Posterior vena cava (tissue), 2 donors: ENCODE measurements at places on chromosomes 11 and 22. TPM values are rescaled to one million over a fixed set of nuclear protein-coding genes. Genes with fewer than 3 reads are reported as not detected.

The EHBP1L1 gene
- total RNA-seq: 190 TPM

The PTPRCAP gene
- total RNA-seq: 2.5 TPM

The CRYAB gene
- 527 TPM for total RNA-seq

The CENPM gene
- not detected for total RNA-seq

The LGALS12 gene
- total RNA-seq: 1.1 TPM

The MGAT3 gene
- total RNA-seq: 2.3 TPM

The WNT7B gene
- not detected for total RNA-seq

The IFITM2 gene
- total RNA-seq: 724 TPM

The ANO5 gene
- total RNA-seq: 3.5 TPM

The ACR gene
- total RNA-seq: 2.6 TPM

The CCND1 gene
- 65.8 TPM for total RNA-seq

The DCUN1D5 gene
- total RNA-seq: 26.4 TPM

The UBTFL1 gene
- total RNA-seq: not detected

The BBOX1 gene
- total RNA-seq: not detected

The SMIM35 gene
- not detected for total RNA-seq

The TREH gene
- total RNA-seq: not detected

The OR8D4 gene
- not detected for total RNA-seq

The POU2AF3 gene
- total RNA-seq: 2.8 TPM

The CDC42BPG gene
- total RNA-seq: 0.38 TPM

The CD3D gene
- total RNA-seq: not detected

The ART1 gene
- 0.42 TPM for total RNA-seq

The MS4A3 gene
- not detected for total RNA-seq

The BUD13 gene
- 10.2 TPM for total RNA-seq

The KCNJ11 gene
- 0.56 TPM for total RNA-seq

The OR5M10 gene
- total RNA-seq: not detected

The APOL2 gene
- total RNA-seq: 50.5 TPM

The CRYBB3 gene
- total RNA-seq: not detected

The IL17REL gene
- not detected for total RNA-seq

The SAA1 gene
- total RNA-seq: 209 TPM

The TEF gene
- 10.5 TPM for total RNA-seq

The HEPHL1 gene
- total RNA-seq: not detected

The APOBEC3H gene
- total RNA-seq: 0.24 TPM

The SNX32 gene
- total RNA-seq: 0.52 TPM

The MPPED2 gene
- total RNA-seq: 5.5 TPM

The TRIM34 gene
- total RNA-seq: 4.1 TPM

The GGT5 gene
- total RNA-seq: 65.8 TPM

The ZFPL1 gene
- total RNA-seq: 26.9 TPM

The SLC6A5 gene
- not detected for total RNA-seq

The APOL4 gene
- total RNA-seq: 9.5 TPM

The ARSA gene
- 29.4 TPM for total RNA-seq

The ALKBH3 gene
- 30.9 TPM for total RNA-seq

The OR52E2 gene
- total RNA-seq: not detected
